Fibroblast of lung (primary cell): ENCODE measurements at places on chromosomes 4 and X. TPM values are rescaled to one million over a fixed set of nuclear protein-coding genes. Genes with fewer than 3 reads are reported as not detected.

The CCNA2 gene
- total RNA-seq = 1.3 and 12.6 TPM in 2 replicates

The NWD2 gene
- total RNA-seq = not detected in 2 replicates

The FAM47B gene
- total RNA-seq = not detected in 2 replicates

The DUX4 gene
- not detected in 2 replicates for total RNA-seq

The MAGED4 gene
- 26.9 and 31.1 TPM in 2 replicates for total RNA-seq

The MAGEA8 gene
- not detected in 2 replicates for total RNA-seq

The KIAA1210 gene
- total RNA-seq = not detected in 2 replicates

The RIPPLY1 gene
- not detected in 2 replicates for total RNA-seq

The CITED1 gene
- total RNA-seq = 0.17 TPM in 1 of 2 replicates, not detected in the other

The TBX22 gene
- total RNA-seq = not detected in 2 replicates

The ARHGAP4 gene
- 1.3 and 1.5 TPM in 2 replicates for total RNA-seq

The MMGT1 gene
- 9.5 and 10.4 TPM in 2 replicates for total RNA-seq

The FHDC1 gene
- 0.26 and 0.33 TPM in 2 replicates for total RNA-seq

The F11 gene
- total RNA-seq = not detected in 2 replicates

The CXXC4 gene
- total RNA-seq = under 0.01 TPM in 2 replicates

The OPRPN gene
- not detected in 2 replicates for total RNA-seq

The LRIT3 gene
- under 0.01 TPM in 2 replicates for total RNA-seq

The TEX13B gene
- total RNA-seq = not detected in 2 replicates
